ENCODE measurements at places on chromosomes 11 and 22.

DNA sequence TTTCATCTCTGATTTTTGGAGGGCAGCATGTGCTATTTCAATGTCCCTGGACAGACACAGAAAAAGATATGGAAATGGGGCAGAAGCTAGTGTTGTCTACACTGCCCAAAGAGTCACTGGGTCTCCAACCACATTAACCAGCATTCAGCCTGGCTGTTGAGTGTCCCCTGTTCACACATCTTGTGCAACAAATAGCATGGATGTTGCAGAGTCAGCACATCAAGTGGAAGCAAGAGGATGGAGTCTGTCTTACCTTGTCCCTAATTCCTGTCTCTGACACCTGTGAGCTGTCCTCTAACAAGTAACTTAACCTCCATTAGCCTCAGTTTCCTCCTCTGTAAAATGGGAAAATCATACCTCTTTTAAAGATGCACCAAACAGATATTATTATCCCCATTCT lies 60.2 kb downstream of the RCN1 start:
- no peak for DNase-seq

DNA sequence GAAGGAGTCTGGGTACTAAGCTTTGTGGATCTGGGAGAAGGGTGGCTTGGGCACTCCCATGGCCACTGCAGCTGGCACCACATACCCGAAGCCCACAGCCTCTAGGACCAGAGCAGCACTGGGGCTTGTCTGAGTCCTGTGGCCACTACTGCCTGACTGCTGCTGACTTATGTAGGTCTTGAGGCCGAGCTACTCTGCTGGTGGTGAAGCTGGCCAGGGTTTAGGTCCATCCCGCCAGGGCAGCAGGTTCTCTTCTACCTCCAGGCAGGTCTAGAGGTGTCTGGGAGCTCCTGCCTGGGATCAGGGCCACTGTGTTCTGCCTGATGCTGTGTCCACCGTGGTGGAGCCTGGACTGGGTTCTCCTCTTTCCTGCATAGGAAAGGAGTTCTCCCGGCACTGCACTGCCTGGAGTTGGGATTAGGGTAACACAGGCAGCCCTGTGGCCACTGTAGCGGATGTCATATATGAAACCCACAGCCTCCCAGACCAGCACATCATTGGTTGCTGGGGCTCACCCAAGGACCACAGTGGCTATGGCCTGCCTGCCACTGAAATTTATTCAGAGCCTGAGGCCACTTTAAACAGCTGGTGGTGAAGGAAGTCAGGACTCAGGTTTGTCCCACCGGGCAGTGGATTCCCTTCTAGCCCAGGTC lies 109.8 kb upstream of the SERPIND1 start:
- DNase-seq = no peak

- no peak for DNase-seq
Observed at GRCh38 chr22:27456696-27457503, 344.7 kb downstream of the MN1 start.

- DNase-seq = no peak
Observed at GRCh38 chr22:50257451-50258360, 3.8 kb downstream of the MAPK12 start.

DNA sequence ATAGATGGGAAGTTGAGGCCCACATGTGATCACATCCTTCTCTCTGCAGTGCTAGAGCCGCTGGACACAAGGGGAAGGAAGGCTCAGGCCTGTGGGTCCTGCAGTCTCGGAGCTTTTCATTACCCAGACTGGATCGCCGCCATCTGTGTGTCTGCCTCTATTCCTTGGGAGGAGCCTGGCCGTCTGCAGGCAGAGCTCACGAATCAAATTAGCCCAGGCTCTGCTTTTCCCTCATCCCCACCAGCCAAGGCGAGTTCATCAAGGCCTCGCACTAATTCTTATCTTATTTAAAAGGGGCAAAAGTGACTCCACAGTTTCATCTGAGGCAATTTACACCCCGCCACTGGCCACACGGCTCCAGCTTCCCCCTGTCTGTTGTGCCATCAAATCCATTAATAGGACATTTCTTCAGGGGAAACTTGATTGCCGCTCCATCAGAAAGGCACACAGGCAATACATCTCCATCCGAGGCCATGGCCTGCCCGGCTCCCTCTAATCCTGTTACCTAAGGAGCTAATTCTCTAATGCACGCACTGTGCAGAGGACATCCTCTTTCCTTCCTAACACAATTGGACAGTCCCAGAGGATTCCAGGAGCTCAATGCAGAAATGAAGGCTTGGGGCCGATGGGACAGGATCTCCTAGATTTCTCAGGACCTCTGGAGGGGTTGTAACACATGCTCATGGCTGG lies 3.3 kb upstream of the HTR3A start:
- no peak for DNase-seq

- DNase-seq = no peak
Observed at GRCh38 chr22:17845327-17845726, 71.1 kb upstream of the BID start.

GRCh38 chr11:94185416-94186084 lies 56.9 kb downstream of the PANX1 start:
- DNase-seq = no peak

DNA sequence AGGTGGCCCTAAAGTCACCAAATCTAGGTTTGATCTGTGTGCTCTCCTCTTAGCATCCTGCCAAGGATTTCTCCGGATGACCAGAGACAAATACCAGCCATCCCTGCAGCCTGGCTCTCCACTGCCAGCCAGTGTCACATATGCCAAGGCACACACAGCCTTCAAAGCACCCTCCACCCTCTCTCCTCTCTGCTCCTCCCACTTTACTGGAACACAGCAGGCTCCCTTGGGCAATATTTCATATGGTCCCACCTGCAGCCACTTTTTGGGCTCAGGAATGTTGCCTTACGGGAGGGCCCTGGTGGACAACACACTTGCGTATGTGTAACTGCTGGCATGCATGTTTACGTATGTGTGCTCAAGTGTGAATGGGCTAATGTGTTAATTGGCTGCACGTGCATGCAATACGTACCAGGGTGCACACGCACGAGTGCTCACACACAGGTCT lies 183.9 kb downstream of the CEP164 start:
- DNase-seq = peak; percentile 8

DNA sequence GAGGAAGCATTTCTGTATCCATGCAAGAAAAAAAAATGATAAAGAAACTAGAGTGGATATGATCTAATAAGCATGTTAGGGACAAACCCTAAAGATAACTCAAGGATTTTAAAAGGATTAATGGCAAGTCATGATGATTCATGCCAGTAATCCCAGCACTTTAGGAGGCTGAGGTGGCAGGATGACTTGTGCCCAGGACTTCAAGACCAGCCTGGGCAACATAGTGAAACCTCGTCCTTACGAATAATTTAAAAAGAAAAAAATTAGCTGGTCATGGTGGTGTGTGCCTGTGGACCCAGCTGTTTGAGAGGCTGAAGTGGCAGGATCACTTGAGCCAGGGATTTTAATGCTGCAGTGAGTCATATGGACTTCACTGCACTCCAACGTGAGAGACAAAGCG lies 145.5 kb upstream of the BLID start:
- DNase-seq = no peak

DNA sequence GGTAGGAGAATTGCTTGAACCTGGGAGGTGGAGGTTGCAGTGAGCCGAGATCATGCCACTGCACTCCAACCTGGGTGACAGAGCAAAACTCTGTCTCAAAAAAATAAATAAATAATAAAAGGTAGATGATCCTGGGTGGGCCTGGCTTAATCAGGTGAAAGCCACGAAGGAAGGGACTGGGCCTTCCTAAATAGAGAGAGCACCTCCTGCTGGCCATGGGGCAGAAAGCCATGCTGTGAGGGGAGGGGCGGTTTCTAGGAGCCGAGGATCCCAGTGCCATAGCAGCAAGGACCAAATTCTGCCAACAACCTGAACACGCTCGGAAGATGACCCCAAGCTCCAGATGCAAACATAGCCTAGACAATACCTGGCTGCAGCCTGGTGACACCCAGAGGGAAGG lies 24.5 kb upstream of the DGKZ start:
- DNase-seq = peak; percentile 48

GRCh38 chr11:79758325-79758724 lies 317.5 kb upstream of the TENM4 start:
- DNase-seq = no peak

DNA sequence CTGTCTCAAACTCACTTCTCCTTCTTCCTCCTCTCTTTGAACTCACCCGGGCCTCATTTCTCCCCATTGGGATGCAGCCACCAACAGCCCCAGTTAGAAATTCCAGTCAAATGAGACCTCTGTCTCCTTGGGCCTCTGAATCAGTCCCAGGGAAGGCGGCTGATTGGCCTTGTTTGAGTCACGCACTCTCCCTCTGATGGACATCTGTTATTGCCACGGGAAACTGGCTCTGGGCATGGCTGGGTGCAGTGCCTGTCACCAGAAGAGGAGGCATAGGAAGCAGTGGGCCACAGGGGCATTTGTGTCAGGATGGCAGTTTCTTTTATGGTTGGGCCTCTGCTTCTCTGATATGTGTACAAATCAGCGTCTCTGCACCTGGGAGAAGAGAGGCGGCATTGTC lies 9.6 kb upstream of the WNT11 start:
- no peak for DNase-seq

DNA sequence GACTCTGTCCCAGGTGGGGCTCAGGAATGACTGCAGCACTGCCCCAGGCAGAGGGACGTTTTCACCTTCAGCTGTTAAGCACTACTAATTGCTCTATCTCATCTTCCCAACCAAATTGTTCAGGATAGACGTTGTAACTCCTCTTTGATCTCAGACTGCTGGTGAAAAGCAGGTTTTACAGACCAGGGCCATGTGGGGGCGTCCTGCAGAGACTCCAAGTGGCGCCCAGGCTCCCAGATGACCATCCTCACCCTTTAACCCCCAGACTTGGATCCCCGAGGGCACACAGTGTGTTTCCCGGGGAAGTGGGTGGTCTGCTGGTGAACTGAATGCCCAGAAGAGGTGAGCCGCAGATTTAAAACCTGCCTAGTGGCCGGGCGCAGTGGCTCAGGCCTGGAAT lies 23.9 kb downstream of the FADD start:
- DNase-seq = no peak

DNA sequence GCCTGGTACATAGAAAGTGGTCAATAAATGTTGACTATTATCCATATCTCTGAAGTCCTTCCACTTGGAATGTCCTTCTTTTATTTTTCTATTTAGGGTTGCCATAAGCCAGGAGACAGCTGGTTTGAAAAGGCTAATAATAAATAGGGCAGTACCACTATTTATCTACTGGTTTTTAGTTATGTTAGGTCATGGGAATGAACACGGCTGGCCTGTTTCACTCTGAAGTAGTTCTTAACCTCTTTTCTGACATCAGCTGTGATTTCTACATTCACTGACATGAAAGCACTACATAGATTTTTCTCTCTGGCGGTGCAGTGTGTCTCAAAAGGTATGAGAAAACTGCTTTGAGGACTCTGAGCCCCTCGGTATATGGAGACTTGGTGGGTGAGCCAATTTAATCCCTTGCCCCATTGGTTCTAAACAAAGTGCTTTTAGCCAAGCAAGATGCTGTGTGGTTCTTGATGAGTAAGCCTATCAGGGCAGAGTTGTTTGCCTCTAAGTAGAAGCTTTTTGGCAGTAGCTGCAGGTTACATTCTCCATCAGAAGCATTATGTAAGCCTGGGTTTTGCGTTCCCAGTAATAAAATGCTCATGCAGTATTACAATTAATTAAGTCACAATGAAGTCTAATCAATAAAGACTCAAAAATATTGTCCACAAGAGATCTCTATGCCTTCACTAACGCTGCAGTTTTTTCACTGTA lies 48.7 kb upstream of the APOA1 start:
- DNase-seq = no peak

DNA sequence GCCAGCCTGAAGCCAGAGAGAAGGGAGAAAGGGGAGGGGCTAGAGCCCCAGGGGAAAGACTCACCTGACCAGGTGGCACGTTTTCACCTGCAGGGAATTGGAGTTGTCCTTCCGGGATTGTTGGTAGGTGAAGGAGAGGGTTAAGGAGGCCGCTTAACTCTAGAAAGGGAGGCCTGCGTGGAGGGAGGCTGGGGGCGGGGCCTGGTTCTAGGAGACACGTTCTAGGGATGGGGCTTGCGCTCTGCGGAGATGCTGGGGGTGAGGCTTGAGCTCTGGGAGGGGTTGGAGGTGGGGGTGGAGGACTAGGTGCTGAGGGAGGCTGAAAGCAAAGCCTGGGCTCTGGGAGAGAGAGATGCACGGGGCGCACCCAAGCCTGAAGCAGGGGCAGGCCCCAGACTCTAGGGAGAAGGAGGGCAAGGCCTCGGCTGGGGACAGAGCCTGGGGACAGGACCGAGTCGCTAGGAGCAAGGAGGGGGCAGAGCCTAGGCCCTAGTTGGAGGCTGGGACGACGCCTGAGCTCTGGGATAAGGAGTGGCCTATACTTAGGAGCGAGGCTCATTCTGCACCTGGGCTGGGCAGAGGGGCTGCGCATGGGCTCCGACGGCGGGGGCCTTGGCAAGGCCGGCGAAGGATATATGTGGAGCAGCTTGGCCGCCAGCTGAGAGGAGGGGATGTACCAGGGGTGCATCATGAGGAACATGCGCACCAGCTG lies 2.4 kb downstream of the RASGRP2 start:
- DNase-seq = no peak

DNA sequence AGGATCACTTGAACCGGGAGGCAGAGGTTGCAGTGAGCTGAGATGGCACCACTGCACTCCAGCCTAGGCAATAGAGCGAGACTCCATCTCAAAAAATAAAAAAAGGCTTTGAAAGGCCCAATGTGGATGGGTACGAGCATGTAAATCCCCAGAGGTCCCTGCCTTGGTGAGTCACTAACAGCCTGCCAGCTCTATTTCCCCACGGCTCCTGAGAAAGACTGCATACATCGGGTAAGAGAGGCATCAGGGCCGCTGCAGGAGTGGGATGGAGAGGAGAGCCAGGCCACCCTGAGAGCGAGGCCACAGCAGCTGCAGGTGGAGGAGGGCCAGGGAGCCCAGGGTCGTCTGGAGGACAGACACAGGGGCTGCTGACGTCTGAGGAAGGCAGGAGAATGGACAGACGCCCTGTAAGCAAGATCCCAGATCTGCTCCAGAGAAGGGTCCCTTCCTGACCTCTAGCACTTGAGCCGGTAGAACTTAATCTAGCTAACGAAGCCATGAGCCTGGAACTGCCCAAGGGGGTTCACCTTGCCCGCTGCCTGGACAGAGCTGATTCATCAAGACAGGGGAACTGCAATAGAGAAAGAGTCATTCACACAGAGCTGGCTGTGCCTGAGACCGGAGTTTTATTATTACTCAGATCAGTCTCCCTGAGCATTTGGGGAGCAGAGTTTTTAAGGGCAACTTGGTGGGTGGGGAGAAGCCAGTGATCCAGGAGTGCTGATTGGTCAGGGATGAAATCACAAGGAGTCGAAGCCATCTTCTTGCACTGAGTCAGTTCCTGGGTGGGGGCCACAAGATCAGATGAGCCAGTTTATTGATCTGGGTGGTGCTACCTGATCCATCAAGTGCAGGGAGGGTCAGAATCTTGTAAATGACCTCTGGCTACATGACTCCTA lies 5.1 kb upstream of the KRTAP5-9 start:
- no peak for DNase-seq

- DNase-seq = no peak
Observed at GRCh38 chr11:63343130-63343529, 26.5 kb upstream of the SLC22A9 start.
